ENCODE measurements at places on chromosomes 3 and 15. TPM values are rescaled to one million over a fixed set of nuclear protein-coding genes. Genes with fewer than 3 reads are reported as not detected.

- no peak for DNase-seq
Observed at GRCh38 chr3:60781935-60782334, 469.3 kb downstream of the FHIT start.

GRCh38 chr3:61807865-61808276 lies 246.5 kb downstream of the PTPRG start:
- DNase-seq: peak; percentile 76

DNA sequence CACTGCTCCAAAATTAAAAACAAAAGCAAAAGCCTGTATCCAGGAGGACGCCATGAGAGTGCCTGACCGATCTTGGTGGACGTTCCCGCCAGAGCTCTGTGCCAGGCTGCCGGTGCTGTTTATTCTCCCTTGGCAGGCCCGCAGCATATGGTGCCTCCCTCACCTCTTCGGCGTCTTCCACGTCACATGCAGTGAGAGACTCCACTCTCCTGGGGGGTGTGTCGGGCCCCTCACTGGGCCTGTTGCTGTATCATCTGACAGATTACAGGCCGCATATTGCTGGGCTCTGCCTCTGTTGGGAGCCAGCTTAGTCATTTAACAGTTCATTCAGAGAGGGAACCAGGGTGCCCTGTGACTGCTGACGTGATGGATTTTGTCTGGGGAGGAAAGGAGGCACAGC lies 86.4 kb upstream of the ARRDC4 start:
- DNase-seq: no peak

- peak; percentile 90 for DNase-seq
Observed at GRCh38 chr3:66442254-66443117, 58.3 kb downstream of the LRIG1 start.

DNA sequence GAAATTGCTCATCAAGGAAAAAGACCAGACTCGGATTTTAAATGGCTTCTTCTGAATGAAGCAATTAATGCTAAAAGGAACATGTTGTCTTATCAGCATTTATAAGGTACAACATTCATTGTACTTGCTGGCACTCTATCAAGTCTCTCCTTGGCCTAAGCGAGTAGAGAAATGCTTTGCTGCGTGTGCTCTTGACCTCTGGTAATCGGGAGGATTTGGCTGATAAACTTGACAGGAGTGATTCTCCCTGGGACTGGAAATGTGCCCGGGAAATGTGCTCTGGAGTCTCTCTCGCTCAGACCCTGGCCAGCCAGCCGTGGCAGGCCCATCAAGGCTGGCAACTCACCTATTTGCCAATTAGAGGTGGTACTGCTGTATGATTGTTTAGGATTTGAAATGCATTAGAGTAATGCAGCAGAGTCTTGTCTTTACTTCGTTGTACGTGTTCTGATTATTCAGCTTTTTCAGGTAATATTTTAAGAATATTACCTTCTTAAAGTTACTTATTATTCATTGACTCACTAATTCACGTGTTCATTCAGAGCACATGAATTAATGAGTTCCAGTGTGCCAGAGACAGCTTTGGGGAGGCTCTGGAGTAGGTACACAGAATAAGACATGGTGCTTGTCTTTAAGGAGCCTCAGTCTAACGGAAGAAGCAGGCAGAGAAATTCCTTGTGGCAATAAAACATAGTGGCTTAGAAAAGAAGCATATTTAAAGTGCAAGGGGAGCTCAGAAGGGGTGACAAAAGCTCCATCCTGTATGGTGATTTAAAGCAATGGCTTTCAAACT lies 48.0 kb upstream of the TPRG1 start:
- peak; percentile 55 for DNase-seq

GRCh38 chr15:92069308-92070250 lies 216.1 kb downstream of the SLCO3A1 start:
- DNase-seq: peak; percentile 87

- no peak for DNase-seq
Observed at GRCh38 chr15:51483985-51484384, 138.6 kb downstream of the DMXL2 start.

- DNase-seq: no peak
Observed at GRCh38 chr3:140927279-140928069, 14.2 kb upstream of the SLC25A36 start.

- DNase-seq: no peak
Observed at GRCh38 chr3:170012683-170013400, 25.0 kb upstream of the GPR160 start.

DNA sequence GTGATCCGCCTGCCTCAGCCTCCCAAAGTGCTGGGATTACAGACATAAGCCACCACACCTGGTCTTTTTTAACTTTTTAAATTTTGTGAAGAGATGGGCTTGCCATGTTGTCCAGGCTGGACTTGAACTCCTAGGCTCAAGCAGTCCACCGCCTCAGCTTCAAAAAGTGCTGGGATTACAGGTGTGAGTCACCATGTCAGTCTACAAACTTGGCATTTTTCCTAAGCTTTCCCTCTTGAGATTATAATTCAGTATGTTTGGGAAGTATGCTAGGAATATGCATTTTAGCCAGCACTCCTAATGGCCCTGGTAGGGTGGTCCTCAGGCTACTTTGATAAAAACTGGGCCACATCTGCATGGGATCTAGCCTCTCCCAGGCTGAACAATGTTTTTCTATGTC lies 4.4 kb downstream of the WDR73 start:
- DNase-seq: peak; percentile 47

GRCh38 chr15:92885224-92886041 lies 14.7 kb upstream of the CHD2 start:
- peak; percentile 53 for DNase-seq

- peak; percentile 5 for DNase-seq
Observed at GRCh38 chr3:121885386-121885785, 8.8 kb upstream of the SLC15A2 start.

- DNase-seq: no peak
Observed at GRCh38 chr3:11498177-11498576, 145.5 kb downstream of the VGLL4 start.

DNA sequence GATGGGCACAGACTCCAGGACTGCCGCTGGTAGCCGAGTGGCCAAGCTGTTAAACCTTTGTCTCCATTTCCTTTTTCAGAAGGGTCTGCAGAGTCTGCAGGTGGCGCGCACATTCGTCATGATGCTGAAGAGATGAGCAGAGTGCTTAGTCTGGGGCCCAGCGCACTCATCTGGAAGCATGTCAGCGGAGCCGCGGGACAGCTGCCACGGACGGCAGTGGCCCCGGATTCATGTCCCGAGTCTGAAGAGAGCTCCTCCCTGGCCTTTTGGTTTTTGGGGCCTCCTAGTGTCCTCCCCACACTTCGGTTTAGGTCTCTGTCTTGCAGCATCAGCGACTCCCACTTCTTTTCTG lies 42.6 kb downstream of the KLHL25 start:
- no peak for DNase-seq

The GPR87 gene
- 0.18 TPM for total RNA-seq

DNA sequence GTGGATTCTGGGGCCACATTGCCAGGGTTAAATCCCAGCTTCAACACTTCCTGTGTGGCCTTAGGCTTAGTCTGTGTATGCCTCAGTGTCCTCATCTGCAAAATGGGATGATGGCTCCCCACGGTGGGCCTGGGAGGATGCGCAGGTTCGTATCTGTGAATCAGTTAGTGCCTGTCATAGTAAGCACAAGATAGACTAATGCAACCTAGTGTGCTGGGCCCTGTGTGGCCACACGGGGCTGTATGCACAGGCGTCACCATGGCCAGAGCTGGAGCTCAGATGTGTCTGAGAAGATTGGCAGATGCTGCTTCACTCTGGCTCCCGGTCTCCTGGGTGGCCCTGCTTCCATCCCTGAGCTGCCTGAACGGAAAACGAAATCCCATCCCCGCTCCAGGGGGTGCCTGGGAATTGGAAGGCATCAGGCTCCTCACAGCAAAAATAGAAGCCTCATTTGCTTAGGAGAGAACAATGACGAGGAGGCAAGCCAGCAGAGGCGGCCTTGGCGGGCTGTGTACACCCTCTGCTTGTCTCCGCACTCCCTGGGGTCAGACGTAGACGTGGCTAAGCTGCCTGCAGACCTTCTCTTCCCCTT lies 103.6 kb downstream of the APBA2 start:
- DNase-seq: no peak

GRCh38 chr15:42955518-42955917 lies 34.9 kb upstream of the TTBK2 start:
- DNase-seq: peak; percentile 16

The LRRC34 gene
- 7.4 TPM for total RNA-seq

The CERS3 gene
- total RNA-seq: not detected

The CCK gene
- total RNA-seq: not detected

The CHRNA7 gene
- 0.18 TPM for total RNA-seq

DNA sequence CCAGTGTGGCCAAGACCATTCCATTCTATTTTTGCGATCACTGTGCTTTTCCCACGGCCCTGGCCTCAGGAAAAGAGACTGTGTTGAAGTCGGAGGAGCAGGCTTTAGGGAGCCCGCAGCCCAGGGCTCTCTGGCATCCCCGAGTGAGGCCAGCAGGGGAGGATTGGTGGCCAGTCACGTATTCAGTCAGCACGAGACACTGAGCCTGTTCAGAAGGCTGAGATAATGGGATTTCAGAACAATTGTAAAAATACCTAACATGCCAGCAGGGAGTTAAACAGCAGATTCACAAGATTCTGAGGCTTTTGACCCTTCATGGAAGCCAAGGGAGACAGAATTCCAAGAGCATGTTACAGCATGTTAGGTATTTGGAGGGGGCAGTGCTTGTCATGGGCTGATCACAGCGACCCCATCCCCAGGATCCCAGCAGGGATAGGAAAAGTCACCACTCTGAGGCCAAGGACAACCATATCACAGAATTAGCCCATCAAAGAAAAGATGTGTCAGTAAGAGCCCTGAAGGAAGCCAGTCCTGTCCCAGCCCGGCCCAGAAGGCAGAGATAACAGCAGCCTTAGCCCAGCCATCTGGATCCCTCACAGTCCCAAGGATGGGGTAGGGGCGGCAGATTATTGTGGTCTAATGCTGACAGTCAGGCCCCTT lies 40.6 kb downstream of the AMOTL2 start:
- DNase-seq: peak; percentile 91

The PHLDB2 gene
- 61.9 TPM for total RNA-seq

GRCh38 chr3:32310336-32310735 lies 71.9 kb downstream of the CMTM8 start:
- no peak for DNase-seq

DNA sequence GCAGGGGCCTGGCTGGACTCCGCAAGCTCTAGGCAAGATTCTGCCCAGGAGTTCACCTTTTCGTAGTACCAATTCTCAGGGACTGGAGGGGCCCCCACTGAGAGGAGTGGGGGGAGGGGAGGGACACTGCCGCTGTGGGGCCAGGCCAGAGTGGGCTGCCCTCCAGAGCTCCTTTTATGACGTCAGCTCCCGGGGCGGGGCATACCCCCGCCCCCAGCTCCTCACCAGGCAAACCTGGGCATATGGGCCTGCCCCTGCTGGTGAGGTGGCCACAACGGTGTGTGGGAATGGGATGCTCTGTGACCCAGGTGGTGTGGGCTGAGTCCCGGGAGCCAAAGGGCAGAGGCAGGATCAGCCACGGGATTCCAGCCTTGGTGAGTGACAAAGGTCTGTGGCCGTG lies 3.3 kb downstream of the DNAJB8 start:
- no peak for DNase-seq

The SLC51A gene
- not detected for total RNA-seq

GRCh38 chr3:60045686-60046085 lies 995.9 kb upstream of the CFAP20DC start:
- no peak for DNase-seq
